Left hindlimb (tissue), 1 donor: ENCODE measurements at places on chromosomes 5 and 9.

- DNase-seq = no peak
Observed at GRCh38 chr9:110103257-110103656, 104.7 kb downstream of the C9orf152 start.

- peak; percentile 89 for DNase-seq
Observed at GRCh38 chr9:121557581-121558447, 58.2 kb upstream of the GGTA1 start.

DNA sequence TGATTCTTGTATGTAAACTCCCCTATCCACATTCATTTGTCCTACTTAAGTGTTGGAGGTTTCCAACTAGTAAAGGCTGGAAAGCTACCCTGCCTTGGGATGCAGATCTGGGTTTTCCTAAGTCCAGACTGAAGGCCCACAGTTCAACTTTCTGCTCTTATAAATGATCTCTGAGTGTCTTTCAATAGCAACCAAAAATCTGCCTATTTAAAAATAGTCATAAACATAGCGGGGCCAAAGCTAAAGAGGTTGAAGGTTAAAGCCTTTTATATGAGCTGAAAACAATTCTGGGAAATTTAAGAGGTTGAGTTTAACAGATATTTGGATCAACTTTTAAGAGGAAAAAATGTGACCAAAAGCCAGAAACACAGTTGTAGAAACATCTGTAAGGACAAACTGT is 87.2 kb downstream of the NTRK2 start:
- DNase-seq = peak; percentile 47

DNA sequence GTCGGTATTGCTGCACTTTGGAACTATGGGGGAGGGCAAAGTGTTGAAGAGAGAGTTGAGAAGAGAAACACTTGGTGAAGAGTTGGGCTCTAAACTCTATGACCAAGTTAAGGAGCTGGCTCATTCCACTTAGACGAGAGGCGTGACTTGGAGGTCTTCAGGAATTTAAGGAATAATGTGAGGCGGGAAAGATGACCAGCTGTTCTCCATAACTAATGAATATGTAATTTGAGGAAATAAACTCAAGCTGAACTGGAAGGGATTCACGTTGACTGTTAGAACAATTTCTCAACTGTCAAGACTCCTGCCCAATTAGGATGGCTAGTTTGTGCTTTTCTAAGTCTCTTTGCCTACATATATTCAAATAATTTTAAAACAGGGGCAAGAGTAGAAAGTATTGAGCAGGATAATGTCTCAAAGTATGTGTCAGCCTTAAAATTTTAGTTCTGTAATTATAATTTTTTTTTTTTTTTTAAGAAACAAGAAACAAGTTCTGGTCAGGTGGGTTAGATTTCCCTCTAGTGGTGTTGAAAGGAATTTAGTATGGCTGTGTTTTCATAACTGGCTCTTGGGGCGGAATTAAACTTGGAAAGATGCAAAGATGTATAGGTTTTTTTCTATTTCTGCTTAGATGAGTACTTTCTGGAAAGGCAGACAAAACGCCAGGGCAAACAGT is 33.4 kb downstream of the TMEM252 start:
- DNase-seq = no peak

DNA sequence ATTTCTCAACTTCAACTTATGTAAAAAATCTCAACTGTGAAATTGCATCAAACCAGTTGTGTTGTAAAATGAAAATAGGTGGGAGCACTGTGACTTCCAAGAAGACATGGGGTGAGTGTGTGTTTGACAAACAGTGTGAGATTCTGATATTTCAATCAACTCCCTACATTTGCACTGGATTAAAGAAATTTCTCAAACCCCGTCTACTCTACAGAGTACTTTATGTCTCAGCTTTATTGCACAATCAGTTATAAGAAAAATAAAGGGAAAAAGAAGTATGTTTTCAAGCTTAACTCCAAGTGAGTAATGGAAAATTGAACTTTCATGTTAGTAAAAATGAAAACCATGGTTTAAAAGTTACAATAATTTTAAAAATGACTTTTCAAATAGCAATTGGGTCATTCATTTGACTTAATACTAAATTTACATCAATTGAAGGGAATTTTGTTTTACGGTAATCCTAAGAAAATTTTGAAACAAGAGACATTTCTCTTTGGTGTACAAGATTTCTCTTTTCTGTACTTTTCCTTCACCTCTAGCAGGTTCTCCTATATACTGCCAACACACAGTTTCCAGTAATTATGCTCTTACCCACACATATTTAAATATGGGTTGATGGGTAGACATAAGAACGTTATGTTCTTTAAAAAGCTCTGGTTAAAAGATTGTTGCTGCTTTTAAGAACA is 80.3 kb downstream of the CDO1 start:
- no peak for DNase-seq

DNA sequence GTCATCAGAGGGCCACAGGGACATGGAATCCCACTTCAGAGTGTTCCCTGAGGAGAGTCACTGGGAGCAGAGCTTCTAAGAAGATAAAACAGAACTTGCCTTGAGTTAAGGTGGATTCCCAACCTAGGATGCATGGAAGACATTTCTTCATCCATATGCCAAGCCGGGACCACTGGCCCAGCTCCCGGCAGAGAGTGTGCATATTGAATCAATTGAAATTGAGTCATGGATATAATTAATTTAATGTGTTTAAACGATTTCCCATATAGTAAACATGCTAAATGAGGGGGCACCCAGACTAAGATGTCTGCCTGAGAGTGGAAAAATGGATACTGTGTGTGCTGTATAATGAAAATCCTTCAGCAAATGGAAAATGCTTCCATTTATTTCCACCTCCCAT is 194.4 kb upstream of the TBC1D2 start:
- no peak for DNase-seq

- no peak for DNase-seq
Observed at GRCh38 chr5:150364004-150364403, 6.5 kb downstream of the TCOF1 start.

- no peak for DNase-seq
Observed at GRCh38 chr9:16514131-16514530, 356.3 kb downstream of the BNC2 start.

- no peak for DNase-seq
Observed at GRCh38 chr5:56455417-56455816, 222.3 kb upstream of the ANKRD55 start.

DNA sequence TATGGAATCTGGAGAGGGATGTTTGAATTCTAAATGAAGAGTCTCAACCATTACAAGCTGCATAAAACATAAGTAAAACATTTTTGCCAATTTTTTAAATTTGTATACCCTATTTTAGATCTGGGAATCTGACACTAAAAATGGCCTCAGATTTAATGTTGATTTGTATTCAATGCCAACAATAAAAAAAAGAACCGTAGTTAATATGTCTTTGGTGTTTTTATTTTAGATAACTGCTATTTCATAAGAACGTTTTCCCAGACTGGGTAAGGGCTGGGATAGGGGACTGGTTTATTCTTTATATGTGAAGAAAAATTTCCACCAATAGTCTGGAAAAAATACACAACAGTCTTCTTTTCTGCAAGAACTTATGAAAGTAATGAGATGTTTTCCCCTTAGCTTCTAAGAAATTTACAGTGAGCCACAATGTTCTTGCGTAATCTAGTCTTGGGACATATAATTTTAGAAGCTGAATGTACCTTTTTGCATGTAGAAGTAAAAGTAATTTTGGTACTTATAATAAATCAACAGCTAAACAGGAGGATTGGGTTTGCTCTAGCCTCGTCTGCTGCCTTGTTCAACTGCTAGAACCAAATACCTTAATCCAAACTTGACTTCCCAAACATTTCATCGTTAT is 244.6 kb upstream of the EFNA5 start:
- DNase-seq = no peak

GRCh38 chr5:146165460-146165859 is 17.0 kb downstream of the LARS1 start:
- DNase-seq = no peak

DNA sequence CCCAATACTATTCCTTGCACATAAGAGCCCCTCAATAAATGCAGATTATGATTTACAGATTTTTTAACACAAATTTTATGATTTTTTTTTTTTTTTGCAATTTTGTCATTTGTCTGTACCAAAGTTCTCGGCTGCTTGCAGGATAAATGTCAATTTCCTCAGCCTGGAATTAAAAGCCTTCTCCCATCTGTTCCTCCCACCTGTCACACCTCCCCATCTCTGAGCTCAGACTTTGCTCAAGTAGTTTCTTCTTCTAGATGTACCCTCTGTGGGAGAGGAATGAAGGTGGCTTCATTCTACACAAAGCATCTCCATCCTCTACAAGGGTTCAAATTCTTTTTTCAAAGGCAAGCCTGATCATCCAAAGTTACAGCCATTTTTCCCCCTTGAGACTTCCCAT is 153.7 kb upstream of the GRAMD2B start:
- DNase-seq = no peak

GRCh38 chr5:156584871-156585270 is 257.9 kb downstream of the SGCD start:
- no peak for DNase-seq

- DNase-seq = peak; percentile 30
Observed at GRCh38 chr5:77893225-77893860, 117.2 kb upstream of the TBCA start.

DNA sequence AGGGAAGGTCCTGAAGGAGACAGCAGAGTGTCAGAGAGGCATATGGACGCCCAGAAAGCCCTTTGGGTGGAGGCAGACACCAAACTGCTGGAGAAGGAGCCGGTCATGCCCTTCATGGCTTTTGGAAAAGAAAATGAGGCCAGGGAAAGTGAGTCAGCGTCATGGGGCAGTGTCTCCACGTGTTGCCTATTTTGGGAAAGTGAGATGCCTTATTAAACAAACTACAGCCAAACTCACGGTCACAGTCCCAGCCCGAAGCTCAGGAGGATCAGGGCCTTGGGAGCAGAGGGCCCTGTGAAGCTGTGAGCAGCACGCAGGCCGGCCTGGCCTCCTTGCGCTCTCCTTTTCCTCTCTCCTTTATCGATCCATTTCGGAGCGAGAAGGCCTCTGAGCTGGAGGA is 25.0 kb downstream of the RGS3 start:
- DNase-seq = no peak

GRCh38 chr5:119484884-119485283 is 32.6 kb downstream of the HSD17B4 start:
- no peak for DNase-seq

GRCh38 chr5:119269061-119269944 is 86.5 kb upstream of the TNFAIP8 start:
- no peak for DNase-seq
